ENCODE measurements at places on chromosomes 6 and 20.
A peak's percentile ranks its signal among the peaks of the same experiment; 100 is the strongest.

DNA sequence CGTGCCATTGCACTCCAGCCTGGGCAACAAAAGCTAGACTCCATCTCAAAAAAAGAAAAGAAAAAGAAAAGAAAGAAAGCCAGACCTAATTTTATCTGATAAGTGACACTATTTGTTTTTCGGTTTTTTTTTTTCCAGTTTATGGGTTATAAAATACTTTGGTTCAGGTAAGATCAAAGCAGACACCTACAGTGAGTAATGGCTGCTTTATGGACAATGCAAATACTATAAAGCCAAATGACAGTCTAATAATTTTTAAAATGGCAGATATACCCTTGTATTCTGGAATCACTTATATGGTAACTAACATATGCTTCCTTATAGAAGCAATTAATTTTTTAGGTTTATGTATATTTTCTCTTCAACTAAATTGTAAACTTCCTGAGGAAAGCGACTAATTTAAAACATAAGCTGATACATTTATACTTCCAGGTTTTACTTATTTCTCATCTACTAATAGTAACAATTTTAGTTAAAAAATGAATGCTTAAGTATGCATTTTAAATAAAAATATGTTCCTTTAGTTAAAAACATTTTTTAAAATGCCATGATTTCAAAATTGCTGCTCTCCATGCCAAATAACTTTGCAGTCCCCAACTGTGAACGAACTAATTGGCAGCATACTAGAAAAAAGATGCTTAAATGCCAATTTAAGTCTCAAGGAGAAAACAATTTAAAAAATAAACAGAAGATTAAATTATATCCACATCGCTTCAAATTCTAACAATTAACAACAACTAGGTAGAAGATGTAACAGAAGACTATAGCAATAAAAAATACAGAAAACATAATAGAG is 38.5 kb downstream of the KIAA0319 start:
- no peak for DNase-seq

DNA sequence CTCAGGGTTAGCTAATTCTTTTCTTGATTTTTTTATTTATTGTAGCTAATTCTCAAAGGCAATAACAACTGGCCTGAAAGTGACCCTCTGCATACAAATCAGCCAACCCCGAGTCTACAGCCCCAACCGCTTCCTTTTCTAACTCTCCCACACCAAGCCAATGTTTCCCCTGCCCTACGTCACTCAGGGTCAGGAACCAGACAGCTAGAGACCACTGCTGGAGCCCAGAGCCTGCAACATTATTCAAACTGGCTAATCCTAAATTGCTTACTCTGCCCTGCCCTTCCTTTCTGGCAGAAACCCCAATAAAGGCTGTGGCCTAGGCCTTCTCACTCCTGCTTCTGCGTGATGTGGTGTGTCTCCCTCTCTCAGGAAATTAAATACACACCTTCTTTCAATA is 320.7 kb downstream of the CBLN4 start:
- DNase-seq = no peak

DNA sequence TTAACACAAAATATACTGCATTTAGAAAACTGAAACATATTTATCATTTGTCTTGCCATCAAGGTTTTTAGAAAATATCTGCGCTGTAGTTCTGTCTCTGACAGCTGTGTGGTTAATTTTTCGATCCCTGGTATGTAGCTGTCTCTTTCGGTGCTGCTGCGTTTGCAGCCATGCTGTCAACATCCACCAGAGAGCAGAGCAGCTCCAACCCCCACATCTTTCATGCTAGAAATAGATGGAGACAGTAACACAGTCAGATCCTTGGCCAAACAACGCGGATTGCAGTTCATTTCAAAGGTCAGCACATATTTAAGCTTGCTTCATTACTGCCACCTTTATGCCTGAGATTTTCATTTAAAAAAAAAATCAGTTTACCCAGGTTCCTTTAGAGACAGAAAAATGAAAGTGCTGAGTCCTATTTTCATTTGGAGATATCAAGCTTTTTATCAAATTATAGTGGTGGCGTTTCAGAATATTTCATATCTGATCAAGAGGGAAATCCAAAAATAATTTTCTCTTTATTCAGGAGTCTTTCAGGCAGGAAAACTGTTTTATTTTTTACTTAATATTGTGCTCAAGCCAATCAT is 157.7 kb upstream of the MMS22L start:
- DNase-seq = peak; percentile 73

DNA sequence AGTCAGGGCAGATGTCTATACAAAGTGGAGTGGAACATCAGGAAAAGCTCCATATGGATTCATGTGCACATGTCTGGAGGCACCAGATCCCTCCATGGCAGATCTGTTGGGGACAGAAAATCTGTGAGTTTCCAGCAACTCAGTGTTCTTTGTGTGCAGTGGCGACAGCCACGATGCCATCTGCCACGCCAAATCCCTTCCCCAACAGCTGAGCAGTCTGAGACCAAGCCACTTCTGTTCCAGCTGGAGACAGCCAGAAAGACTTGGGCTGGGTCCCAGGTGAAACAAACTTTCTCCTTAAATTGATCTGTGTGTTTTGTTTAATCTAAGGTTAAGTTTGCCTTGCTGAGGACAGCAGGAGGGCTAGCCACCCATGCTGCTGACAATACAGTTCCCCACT is 22.9 kb downstream of the FKBP1A start:
- no peak for DNase-seq

GRCh38 chr20:13857961-13858360 is 73.1 kb downstream of the NDUFAF5 start:
- DNase-seq = no peak

- no peak for DNase-seq
Measured at GRCh38 chr6:18053555-18054445, 66.4 kb upstream of the KIF13A start.

- no peak for DNase-seq
Measured at GRCh38 chr6:96542702-96543101, 20.2 kb upstream of the FHL5 start.

DNA sequence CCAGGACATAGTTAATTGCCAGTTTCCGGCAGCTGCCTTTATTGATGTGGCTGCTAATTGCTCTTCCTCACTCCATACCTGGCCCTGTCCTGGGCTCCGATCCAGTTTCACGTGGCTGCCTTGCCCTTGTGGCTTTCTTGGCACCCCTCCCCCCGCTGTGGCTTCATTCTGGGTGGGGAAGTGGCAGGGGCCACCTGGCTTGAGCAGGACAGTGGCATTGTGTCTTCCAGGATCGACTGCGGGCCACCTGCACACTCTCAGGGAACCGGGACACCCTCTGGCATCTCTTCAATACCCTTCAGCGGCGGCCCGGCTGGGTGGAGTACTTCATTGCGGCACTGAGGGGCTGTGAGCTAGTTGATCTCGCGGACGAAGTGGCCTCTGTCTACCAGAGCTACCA is 10.8 kb downstream of the MAVS start:
- no peak for DNase-seq

DNA sequence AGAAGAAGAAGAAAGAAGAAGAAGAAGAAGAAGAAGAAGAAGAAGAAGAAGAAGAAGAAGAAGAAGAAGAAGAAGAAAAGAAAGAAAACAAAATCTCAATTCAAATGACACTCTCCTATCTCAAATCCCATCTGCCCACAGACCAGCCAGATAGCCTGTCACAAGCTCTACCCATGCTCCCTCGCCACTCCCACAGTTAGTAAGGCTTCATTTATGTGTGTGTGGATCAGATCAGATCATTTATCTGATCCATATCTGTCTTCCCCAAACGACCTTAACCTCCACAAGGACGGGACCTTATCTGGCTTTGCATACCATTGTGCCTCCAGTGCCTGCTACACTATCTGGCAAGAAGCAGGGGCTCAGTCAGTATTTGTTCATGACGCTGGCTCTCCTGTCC is 81.9 kb upstream of the RREB1 start:
- DNase-seq = no peak

GRCh38 chr6:113871975-113872374 is 14.8 kb downstream of the MARCKS start:
- no peak for DNase-seq

DNA sequence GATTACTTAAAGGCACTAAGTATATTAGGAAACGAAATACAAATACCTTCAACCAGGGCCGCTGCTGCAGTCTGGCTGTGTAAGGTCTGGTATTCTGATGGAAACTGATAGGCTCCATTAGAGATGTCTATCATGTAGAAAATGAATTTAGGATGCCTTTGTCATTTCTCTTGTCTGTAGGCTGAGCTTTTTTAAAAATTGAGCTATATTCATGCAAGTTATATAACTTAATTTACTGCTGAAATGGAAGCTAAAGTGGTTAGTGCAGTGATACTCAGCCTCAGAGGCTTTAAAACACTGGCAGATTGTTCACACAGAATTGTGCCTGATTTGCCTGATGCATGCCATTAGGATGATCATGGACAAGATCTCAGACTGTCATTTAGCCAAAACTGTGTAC is 286.2 kb upstream of the QKI start:
- DNase-seq = no peak

DNA sequence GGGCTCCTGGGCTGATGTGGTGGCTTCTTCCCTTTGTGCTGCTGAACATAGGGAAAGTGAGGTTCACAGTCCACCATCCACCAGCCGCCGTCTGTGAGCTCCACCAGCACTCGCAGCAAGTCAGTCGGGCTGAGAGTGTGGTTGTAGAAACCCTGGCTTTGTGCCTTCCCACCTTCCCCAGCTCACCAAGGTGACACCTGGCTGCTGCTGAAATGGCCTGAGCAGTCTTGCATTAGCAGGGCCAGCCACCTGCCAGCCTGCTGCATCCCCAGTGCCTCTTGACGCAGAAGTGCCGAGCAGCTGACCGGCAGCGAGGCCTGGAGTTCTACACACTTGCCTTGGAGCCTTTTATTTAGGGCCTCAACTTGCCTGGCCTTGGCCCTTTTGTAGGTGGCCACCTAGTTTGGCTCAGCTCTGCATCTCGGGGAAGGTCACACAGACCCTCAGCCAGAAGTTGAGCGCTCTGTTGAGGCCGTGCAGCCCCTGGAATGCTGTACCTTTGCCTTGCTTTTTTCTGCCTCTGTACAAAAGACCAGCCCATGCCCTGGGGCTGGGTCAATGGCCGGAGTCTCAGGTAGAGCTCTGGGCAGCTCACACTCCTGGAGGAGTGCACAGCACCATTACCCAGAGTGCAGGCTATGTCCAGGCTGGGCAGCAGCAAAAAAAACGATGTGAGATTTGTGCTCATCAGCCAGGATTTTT is 76.5 kb downstream of the PTPN1 start:
- no peak for DNase-seq

- DNase-seq = no peak
Measured at GRCh38 chr6:45619211-45619760, 241.6 kb upstream of the SUPT3H start.

GRCh38 chr6:115675443-115675842 is 385.2 kb downstream of the FRK start:
- no peak for DNase-seq

- DNase-seq = no peak
Measured at GRCh38 chr6:10205892-10206291, 209.0 kb downstream of the TFAP2A start.

DNA sequence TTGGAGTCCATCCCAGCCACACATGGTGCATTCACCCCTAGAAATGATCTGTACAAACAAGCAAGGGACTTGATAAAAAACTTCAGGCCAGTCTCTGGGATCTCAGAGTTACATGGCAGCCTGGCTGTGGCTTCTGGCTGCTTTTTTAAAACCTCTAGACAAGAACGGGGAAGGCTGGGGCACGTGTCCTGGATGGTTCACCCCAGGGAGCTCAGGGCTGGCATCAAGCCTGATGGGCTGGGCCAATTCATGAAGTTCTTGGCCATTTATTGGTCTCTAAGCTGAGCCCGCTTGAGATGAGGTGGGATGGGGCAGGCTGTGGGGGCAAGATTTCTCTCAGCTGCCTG is 10.4 kb upstream of the ZFAND3 start:
- DNase-seq = no peak

- DNase-seq = no peak
Measured at GRCh38 chr20:5113615-5113986, 6.2 kb downstream of the PCNA start.

DNA sequence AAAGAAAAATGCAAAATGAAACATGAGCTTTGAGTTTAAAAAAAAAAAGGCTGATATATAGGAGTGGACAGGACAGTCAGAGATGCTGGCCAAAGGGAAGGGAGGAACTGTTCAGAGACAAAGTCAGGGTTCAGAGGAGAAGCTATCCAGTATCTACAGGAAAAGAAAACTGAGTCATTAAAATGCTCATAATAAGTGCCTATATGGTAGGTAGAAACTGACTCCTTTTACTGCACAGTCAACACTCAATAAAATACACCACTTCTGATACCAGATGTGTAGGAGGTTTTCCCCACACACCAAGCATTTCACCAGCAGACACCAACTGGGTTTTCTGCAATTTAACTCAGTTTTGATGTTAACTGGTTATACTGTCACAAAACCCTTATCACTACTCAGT is 32.9 kb downstream of the FRK start:
- no peak for DNase-seq

- no peak for DNase-seq
Measured at GRCh38 chr6:40166963-40167362, 232.7 kb upstream of the MOCS1 start.

DNA sequence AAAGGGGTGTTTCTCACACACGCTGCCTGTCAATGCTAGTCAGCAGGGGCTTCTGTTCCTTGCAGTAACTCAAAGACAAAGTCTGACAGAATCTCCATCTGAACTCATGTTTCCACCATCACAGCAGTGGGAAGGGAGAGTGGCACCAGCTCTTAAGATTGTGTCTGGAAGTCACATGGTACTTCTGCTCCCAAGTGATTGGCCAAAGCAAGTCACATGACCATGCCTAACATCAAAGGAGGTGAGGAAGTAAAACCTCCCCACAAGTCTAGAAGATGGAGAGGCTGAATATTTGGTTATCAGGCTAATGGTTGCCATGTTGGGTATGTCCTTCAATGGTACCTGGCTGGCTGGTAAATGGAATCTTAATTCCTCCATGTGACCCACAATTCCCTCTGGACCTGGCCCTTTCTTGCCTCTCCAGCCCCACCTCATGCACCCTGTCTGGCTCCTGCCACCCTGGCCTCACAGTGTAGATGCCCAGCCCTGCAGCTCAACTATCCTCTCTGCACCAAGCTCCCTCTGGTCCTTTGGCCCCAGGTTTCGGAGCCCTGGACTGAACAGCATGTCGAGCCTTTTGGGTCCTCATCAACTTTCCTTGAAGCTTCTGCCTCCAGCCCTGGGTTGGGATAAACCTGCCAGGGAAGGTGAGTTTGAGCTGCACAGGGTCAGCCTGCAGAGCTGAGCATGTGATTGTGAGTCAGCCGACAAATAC is 51.0 kb upstream of the PMEPA1 start:
- no peak for DNase-seq

DNA sequence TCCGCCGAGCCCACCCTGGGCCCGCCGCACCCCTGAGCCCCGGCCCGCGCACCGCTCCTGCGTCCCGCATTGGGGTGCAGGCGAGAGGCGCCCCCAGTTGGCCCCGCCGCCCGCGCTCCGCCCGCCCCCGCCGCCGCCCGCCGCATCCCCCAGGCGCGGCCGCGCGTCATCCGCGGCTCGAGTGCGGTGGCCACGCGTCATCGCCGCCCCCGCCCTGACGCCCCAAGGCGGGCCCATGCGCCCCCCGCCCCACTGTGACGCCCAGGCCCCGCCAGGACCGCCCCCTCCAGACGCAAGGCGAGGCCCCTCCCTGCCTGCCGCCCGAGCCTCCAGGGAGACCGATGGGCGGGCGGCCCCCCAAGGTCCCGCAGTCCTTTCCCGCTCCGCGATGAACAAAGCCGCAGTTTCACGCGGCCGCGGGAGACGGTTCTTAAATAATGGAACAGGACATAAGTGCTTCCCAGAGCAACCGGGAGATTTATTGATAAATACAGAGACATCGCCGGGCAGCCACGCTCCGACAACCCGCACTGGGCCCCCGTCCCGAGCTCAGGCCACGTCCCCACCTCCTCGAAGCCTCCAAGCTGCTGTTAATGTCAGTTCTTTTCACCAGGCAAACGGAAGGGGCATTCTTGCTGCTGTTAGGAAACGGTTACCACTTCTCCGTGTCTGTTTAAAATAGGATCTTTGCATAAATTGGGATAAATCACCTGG is at the start of gene ANKRD60:
Gene ANKRD60 (minus strand): TSS at position 170 of the 714 bp plus-strand sequence. CDS start 0 bp downstream, at position 170.
- DNase-seq = no peak
